ENCODE measurements at places on chromosomes 2 and 18.
A peak's percentile ranks its signal among the peaks of the same experiment; 100 is the strongest.

- DNase-seq, result no peak
These were observed 814 bp upstream of the RAB1A start for GRCh38 chr2:65130664-65131175.

DNA sequence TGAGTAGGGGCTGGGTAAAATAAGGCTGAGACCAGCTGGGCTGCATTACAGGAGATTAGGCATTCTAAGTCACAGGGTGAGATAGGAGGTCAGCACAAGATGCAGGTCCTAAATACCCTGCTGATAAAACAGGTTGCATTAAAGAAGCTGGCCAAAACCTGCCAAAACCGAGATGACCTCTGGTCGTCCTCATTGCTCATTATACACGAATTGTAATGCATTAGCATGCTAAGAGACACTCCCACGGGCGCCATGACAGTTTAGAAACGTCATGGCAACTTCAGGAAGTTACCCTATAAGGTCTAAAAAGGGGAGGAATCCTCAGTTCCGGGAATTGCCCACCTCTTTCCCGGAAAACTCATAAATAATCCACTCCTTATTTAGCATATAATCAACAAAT, 132.2 kb downstream of the ARL4C start:
- no peak for DNase-seq

DNA sequence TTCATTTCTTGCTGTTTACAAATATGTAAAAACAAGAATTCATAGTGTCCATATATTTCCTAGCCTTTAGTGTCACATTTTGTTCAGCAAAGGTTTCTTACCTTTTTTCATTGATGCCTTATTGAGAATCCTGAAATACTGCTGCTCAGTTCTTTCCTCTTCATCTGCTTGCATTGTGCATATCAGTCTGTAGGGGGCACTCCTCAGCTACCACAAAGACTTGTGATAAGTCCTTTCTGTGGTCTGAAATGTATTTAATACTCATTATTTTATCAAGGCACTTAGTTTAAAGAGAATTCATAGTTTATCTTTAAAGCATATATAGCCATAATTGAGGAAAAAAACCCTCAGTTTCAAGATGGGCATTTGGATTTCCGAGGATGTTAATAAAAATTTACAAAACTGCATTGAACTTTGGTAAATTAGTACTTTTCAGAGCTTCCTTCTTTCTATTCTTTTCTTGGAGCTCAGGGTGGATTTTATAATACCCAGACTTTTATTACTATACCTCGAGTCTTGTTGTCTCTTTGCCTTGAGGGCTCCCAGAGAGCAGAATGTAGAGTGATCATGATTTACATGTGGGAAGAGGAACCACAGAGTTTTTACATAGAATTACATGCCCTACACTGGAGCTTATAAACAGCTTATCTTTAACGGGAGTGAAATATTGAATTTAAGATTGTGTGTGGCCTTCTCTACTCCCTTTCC, 570.1 kb downstream of the PLCL1 start:
- DNase-seq, result peak; percentile 24

GRCh38 chr2:224248944-224249371, 152.9 kb downstream of the FAM124B start:
- DNase-seq, result no peak

DNA sequence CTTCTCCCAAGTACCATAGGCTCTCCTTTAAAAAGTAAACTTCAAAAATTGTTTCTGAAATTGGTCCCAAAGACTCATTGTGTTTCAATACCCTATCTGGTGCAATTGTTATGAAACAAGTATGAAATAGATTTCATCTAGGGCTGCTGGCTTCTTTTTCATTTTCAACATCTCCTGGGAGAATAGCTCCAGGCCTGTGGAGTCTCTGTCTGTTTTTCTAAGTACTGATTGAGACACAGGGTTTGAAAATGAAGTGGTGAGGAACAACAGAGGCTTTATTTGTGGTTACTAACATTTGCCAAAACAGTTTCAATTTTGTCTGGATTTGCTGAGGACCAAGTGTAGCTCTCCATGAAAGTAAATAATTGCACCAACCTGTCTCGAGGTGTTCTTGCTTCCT, 315.9 kb upstream of the LRATD1 start:
- DNase-seq, result no peak

GRCh38 chr2:101328474-101329007, 20.0 kb upstream of the RNF149 start:
- no peak for DNase-seq

All from activated naive CD8-positive, alpha-beta T cell treated with anti-CD3 and anti-CD28 coated beads for 36 hours (primary cell).